Stimulated activated CD8-positive, alpha-beta memory T cell treated with anti-CD3 and anti-CD28 coated beads, Interleukin-15, amount 100 ng/mL, for 24 hours (primary cell): ENCODE measurements at places on chromosomes 11 and 22.

- no peak for DNase-seq
Measured at GRCh38 chr11:59918480-59918879, 19.8 kb upstream of the OOSP1 start.

GRCh38 chr22:46471901-46472721 lies 65.3 kb downstream of the CELSR1 start:
- no peak for DNase-seq

GRCh38 chr11:73237471-73238290 lies 19.6 kb downstream of the P2RY2 start:
- DNase-seq, result no peak

DNA sequence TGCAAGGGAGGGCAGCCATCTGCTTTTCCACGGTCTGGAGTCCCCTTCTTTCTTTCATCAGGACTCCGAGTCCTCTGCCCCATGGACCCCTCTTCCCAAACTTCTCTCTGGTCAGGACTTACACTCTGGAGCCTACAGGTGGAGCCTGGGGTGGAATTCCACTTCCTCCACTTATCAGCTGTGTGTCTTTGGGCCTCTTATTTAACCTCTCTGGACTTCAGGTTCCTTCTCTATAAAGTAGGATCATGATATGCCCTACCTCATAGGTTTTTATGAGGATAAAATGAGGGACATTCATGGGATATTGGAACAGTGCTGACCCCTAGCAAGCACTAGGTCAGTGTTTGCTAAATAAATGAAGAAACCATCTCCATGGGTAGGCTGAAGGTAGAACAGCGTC lies 1.7 kb downstream of the LINC01488 start:
- DNase-seq, result no peak

DNA sequence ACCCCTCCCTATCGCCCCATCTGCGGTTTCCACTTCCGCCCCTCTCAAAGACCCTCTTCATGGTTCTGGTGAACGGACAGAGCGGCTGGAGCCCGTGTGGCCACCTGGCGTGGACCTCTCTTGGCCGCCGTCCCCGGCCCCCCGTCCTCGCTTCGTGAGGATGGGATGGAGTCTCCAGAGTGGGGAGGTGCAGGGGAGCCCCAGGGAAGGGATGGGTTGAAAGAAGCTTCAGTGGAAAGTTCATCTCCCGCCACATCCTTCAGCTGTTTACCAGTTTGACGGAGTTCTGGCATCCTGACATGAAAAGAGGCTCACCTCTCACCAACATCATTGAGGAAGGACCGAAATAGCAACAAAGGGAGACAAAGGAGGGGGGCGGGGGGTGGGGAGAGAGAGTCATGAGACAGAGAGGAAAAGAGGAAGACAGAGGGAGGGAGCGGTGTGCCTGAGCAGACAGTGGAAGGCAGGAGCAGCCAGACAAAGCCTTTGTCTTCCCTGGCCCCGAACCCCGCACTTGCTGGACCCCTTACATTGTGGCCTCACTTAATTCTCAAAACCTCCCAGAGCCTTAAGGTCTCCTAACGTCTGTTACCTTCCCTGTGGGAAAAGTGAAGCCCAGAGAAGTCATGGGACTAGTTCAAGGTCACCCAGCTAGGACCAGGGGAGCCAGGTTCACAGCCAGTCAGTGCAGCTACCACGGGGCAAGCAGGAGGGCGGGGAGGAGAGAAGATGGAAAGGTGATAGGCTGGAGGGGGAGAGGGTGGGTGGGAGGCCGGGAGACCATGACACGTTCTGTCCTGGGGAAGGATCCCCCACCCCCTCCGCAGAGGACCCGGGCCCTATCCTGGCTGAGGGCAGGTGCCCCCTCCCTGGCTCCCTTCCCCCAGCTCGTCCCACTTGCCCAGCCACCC lies 54.9 kb downstream of the CD6 start:
- no peak for DNase-seq

- DNase-seq, result no peak
Measured at GRCh38 chr22:19903031-19903430, 38.5 kb upstream of the COMT start.

- peak; percentile 3 for DNase-seq
Measured at GRCh38 chr11:6926208-6927029, at the start of gene ZNF215. Gene ZNF215 (plus strand): TSS chr11:6926426. CDS start chr11:6932273, 5,847 bp downstream.

DNA sequence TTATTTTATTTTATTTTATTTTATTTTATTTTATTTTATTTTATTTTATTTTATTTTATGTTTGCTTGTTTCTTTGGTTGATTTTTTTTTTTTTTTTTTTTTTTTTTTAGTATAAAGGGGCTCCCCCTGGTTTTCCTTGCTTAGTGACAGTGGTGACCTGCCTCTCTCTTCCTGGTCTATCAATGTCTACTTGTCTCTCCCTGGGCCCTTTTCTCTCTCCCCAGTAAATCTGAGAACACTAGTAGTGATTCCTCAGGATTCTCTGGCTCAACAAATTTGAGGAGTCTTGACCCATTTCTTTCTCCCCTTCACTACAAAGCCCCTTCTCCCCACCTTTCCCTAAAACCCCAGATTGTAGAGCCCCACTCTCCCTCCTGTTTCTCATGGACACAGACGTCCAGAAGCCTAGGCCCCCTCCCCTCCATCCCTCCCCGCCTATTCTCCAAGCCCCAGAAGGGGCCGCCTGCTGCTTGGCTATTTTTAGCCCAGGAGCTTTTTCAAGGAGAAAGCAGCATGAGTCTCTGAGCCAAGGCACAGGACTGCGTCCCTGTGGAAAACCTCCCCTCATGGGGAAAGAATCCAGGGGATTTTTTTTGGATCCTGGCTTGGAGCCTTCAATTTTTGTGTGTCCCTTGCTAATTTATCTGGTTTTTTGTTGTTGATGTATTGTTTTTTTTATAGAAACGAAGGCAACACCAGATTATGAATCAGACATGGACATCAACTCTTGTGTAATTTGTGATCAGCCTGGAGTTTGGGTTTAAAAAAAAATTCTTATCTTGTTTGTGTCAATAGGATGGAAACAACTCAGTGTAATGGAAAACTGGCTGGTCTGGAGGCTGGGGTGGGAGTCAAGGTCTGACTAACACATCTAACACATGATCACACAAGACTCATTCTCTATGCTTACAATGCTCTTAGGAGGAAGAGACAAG lies 17.5 kb upstream of the ACCSL start:
- DNase-seq, result no peak

GRCh38 chr11:57703341-57703740 lies 8.7 kb downstream of the MED19 start:
- DNase-seq, result no peak

GRCh38 chr22:17845327-17845726 lies 71.1 kb upstream of the BID start:
- no peak for DNase-seq

- no peak for DNase-seq
Measured at GRCh38 chr11:126476977-126477376, 121.5 kb downstream of the ST3GAL4 start.

GRCh38 chr11:126999366-126999765 lies 1.2 kb downstream of the KIRREL3 start:
- no peak for DNase-seq
